HL-60 (cell line): ENCODE measurements at places on chromosomes 2 and 18.

- DNase-seq = no peak
Observed at GRCh38 chr2:201798252-201798913, 8.0 kb upstream of the CDK15 start.

GRCh38 chr2:35787302-35788031, 568.1 kb upstream of the CRIM1 start:
- DNase-seq = peak; percentile 38

DNA sequence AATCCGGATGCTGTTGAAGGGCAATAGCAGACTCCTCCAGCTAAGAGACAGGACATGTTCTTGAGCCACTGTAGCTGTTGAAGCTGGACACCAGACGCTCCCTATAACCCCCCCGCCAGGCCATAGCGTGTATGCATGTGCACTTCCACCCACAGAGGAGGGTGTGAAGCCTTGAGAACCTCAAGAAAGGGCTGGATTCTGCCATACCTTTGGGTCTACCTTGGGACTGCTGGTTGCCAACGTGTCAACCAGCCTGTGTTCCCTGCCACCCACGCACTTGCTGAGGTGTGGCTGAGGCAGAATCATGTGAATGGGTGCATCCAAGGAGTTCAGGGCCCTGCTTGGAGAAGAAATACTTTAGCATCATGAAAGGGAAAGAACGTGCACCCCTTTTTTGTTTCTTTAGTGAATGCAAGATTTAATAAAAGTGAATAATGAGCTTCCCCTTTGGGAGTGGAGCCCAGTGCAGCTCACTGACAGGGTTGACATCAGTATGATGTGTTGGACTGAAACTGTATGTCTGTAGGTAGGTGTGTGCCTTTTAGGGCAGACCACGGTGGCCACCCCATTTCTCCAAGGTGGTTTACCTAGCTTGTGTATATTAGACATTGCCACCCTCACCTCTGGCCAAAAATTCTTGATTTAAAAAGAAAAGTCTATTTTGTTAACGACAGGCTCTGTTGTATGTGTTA, 198.3 kb downstream of the MGAT5 start:
- DNase-seq = no peak

GRCh38 chr2:167157523-167157922, 269.2 kb downstream of the XIRP2 start:
- DNase-seq = no peak

GRCh38 chr2:142254031-142254430, 123.2 kb upstream of the LRP1B start:
- DNase-seq = no peak

DNA sequence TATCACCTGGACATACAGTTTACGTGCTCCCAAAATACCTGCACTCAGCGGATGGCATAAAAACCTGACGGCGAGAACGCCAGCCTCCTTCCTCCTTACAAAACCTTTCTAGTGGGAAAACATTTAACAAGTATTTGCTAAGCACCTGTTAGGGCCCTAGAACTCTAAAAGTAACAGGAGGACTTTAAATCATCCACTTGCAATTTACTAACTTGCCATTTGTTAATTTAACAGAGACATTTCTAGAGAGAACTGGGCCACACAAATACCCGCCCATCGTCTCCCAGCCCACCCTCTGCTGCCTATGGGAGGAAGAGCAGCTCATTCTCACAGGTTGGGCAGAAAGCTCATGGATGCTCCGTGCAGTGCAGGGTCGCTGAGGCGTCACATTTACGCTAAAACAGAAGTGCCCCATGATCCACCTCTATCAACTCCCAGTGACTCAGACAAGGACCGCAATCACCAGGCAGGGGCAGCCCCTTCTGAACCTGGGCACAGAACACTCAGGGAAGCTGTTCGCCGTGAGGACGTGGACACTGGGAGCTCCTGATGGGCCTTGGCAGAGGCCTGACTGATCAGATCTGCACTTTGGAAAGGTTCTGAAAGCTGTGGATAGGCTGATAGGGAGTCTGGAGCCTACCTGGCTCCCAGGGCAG, 106.9 kb downstream of the HDAC4 start:
- DNase-seq = no peak
